Activated naive CD8-positive, alpha-beta T cell treated with anti-CD3 and anti-CD28 coated beads, Interleukin-2, amount 50 U/mL, for 24 hours (primary cell): ENCODE measurements at places on chromosomes 12 and 14.

DNA sequence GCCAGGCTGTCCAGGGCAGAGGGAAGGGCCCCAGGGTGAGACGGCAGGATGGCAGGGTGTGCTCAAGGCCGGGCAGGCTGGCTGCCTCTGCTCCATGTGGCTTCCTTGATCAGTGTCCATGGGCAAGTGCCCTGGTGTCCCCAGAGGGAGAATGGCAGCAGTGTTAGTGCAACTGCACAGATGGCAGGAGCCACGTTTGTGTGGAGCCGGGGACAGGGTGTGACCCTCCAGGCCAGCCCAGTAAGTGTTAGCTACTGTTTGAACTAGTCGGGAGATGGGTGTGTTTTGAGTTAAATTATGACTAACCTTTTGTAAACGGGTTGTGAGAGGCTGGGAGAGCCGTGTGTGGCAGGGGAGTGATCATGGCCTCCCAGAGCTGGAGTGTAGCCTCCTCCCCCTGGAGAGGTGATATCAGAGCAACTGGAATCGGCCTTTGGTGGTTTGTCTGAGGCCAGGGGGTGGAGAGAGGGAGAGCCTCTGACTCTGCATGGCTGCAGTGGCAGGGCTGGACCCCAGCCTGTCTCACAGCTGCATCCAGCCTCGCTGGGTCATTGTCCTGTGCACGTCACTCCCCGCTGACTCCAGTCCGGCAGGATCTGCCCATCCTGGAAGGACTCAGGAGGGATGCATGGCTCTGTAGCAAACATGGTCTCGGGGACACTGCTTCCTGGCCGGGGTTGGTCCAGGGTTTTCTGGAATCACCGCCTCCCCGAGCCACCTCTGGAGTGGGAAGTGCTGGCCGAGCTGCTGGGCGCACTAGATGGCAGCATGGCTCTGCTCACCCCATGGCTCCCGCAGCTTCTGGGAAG lies 27.8 kb downstream of the AACS start:
- DNase-seq: no peak

GRCh38 chr12:39176356-39176755 lies 266.6 kb downstream of the KIF21A start:
- DNase-seq: no peak

GRCh38 chr12:24599736-24600135 lies 349.2 kb downstream of the BCAT1 start:
- DNase-seq: no peak

DNA sequence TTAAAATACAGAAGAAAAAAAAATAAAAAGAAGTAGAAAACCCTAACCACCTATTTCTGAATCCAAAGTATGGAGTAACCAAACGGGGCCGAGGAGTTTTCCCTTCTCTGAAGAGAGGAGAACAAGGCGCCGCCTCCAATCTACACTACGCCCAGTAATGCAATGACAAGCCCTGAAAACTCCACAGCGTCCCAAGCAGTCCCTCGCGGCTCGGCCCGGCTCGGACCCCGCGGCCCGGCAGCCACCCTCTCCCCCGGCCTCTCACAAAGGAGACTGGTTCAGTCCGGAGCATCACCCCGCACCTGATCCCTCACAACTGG lies 371 bp downstream of the CHD8 start:
- DNase-seq: no peak

DNA sequence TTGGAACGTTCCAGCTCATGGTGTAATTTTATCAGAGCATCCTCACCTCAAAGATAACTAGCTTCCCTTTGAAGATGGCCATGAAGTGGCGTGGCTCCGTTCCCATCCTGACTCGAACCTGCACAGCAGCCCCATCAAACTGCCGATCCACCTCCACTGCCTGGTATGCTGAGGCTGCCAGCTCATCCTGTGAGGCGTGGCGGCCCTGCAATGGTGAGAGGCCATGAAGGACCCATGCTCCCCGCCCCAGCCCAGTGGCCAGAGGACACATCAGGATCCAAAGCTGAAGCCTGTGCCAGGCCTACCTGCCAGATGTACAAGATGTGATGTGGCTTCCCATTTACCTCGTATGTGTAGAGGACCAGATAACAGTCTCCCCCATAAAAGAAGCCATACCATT lies 11.2 kb downstream of the AVIL start:
- no peak for DNase-seq

- DNase-seq: no peak
These were observed 183.6 kb upstream of the PZP start for GRCh38 chr12:9391815-9392214.

- no peak for DNase-seq
These were observed 106.3 kb upstream of the FKBP4 start for GRCh38 chr12:2688381-2688931.

GRCh38 chr12:20549108-20549719 lies 145.9 kb upstream of the SLCO1C1 start:
- DNase-seq: no peak
